ENCODE measurements at places on chromosomes 5 and 9. TPM values are rescaled to one million over a fixed set of nuclear protein-coding genes. Genes with fewer than 3 reads are reported as not detected.
A peak's percentile ranks its signal among the peaks of the same experiment; 100 is the strongest.

GRCh38 chr5:95808686-95809413, 13.7 kb downstream of the GLRX start:
- H3K4me1 ChIP-seq = peaks cover 33% of the 10 kb centered on the region
- no peaks in the 10 kb centered on the region for H3K27me3 ChIP-seq
- DNase-seq = peak; percentile 89
- peaks cover 10% of the 10 kb centered on the region for H3K36me3 ChIP-seq

GRCh38 chr9:1550636-1551035, 464.5 kb upstream of the SMARCA2 start:
- no peak for DNase-seq

- no peaks in the 10 kb centered on the region for H3K4me1 ChIP-seq
- DNase-seq = no peak
- no peak overlapping the region for H3K4me3 ChIP-seq
These were observed 241.2 kb downstream of the FAM114A2 start for GRCh38 chr5:153797484-153797883.

- H3K36me3 ChIP-seq = peaks cover 5% of the 10 kb centered on the region
- peak; percentile 96 for DNase-seq
- no peaks in the 10 kb centered on the region for H3K27me3 ChIP-seq
- H3K4me3 ChIP-seq = peak overlapping the region; percentile 8
- H3K27ac ChIP-seq = no peak overlapping the region
These were observed 78.5 kb upstream of the LRRTM2 start for GRCh38 chr5:138953387-138954256.

DNA sequence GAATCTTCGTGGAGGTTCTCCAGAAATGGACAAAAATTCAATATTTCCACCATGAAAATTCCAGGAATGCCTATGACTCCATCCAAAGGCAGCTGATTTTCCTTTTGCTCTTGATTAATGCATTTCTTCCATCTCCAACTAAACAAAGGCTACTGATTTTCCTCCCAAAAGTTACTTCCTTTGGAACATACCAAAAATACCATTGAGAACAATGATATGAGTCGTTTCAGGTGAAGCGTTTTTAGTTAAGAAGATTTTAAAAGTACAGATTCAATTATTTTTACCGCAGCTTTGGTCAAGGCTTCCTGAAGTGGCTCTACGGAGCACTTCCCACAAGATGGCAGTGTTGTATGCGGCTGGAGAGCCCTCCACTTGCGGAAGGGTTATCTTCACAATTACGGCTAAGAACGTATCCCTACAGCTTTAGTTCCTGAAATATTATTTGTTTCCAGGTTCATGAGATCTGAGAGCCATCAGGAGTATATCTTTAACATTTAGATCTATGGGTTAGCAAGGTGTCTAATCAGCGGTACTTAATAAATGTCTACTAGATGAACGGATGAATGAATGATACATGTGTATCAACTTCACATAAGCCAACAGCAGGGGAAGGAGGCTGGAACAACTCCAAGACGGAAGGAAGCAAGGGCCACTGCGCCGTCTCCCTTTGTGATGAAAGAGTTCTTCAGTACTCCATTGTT, 35.9 kb upstream of the ARSB start:
- no peak for DNase-seq
- H3K4me3 ChIP-seq = peak overlapping the region; percentile 63
- H3K36me3 ChIP-seq = no peaks in the 10 kb centered on the region
- peaks cover 25% of the 10 kb centered on the region for H3K4me1 ChIP-seq

- no peaks in the 10 kb centered on the region for H3K4me1 ChIP-seq
- H3K36me3 ChIP-seq = no peaks in the 10 kb centered on the region
- peak; percentile 32 for DNase-seq
- no peak overlapping the region for H3K27ac ChIP-seq
- H3K4me3 ChIP-seq = no peak overlapping the region
- H3K27me3 ChIP-seq = no peaks in the 10 kb centered on the region
These were observed 56.5 kb upstream of the ANGPTL2 start for GRCh38 chr9:127178686-127179632.

- no peaks in the 10 kb centered on the region for H3K4me1 ChIP-seq
- no peaks in the 10 kb centered on the region for H3K36me3 ChIP-seq
- no peak overlapping the region for H3K4me3 ChIP-seq
- H3K27ac ChIP-seq = no peak overlapping the region
- no peaks in the 10 kb centered on the region for H3K27me3 ChIP-seq
These were observed 152.7 kb downstream of the ADCY2 start for GRCh38 chr5:7548596-7548995.

DNA sequence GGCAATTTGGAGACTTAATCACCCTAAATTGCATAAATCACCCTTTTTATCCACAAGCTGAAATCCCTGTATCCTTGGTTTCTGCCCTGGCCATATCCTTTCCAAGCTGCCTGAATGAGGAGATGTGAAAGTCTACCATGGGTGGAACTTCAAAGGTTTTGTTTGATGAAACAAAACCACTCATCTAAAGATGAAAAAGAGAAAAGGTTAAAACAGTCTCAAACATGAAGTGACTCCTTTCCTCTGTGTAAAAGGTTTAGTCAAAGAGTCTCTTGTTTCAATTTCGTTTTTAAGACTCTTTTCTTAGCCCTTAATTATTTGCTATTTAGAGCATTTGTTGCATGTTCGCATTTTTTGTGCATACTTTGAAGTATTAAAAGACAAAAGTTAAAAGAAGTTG, 11.2 kb downstream of the SLC45A2 start:
- no peaks in the 10 kb centered on the region for H3K4me1 ChIP-seq
- H3K4me3 ChIP-seq = no peak overlapping the region
- H3K36me3 ChIP-seq = no peaks in the 10 kb centered on the region
- no peak overlapping the region for H3K27ac ChIP-seq
- DNase-seq = no peak

DNA sequence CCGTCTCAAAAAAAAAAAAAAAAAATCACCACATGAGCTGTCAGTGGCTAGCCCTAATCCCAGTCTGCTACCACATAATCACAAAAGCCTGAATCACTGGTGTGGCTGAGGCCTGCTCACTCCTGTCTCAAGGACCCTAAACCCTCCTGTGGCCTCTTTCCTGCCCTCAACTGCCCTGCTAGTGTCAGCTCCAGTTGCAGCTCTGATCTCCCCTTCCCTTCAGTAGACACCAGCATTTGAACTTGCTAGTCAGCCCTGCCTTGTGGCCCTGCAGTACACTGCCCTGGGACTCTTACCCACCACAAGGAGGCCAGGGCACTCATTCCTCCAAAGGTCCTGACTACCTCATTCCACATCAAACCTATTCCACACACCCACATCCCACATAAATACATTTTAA, 9.5 kb upstream of the P4HA2 start:
- no peaks in the 10 kb centered on the region for H3K27me3 ChIP-seq
- H3K4me1 ChIP-seq = peaks cover 12% of the 10 kb centered on the region
- H3K27ac ChIP-seq = peak overlapping the region; percentile 57
- H3K4me3 ChIP-seq = no peak overlapping the region

DNA sequence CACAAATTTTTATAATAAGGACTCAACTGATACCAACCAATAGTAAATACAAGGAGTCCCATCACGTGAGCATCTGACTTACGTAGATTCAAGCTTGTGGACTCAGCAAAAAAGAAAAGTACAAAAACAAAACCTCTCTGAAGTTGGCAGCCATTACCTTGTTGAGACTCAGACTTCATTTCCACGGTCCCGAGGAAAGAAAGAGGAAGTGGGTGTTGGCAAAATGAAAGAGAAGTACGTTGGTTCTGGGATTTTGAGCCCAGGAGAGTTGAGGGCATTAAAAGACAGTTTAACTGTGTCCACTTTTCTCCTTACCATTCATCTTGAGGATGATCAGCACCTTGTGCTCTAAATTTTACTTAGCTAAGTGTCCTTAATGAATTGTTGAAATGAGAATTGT, 26.7 kb downstream of the NCBP1 start:
- no peaks in the 10 kb centered on the region for H3K27me3 ChIP-seq
- H3K4me1 ChIP-seq = no peaks in the 10 kb centered on the region
- peaks cover 88% of the 10 kb centered on the region for H3K36me3 ChIP-seq
- H3K27ac ChIP-seq = no peak overlapping the region
- DNase-seq = no peak

DNA sequence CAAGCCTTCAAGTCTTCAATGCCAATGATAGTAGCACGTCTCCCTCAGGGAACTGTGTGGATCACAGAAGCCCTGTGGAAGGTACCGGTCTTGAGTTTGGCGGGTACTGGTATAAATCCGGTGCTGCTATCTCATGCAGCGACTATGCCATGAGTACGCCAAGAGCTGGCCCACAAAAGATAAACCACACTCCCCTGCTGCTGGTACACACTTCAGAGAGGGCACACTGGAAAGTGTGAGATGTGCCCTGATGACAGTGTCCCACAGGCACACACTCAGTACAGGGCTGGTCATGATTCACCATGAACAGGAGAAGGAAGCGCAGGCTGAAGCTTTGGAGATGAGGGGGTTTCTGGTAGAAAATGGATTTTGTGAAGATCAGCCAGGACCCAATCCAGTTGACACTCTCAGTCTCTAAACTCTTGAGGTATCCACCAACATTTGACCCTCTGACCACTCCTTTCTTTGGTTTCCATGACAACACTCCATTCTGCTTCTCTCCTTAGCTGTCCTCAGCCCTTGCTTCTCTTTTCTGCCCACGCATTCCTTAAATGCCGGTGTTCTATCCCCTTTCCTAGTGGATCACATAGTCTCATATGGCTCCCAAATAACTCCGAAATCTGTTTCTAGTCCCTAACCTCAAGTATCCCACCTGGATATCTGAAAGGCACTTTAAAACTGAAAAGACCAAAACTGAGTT, 5.1 kb downstream of the AMACR start:
- no peaks in the 10 kb centered on the region for H3K27me3 ChIP-seq
- H3K4me1 ChIP-seq = peaks cover 15% of the 10 kb centered on the region
- no peak overlapping the region for H3K27ac ChIP-seq

- no peaks in the 10 kb centered on the region for H3K4me1 ChIP-seq
- no peaks in the 10 kb centered on the region for H3K36me3 ChIP-seq
- no peaks in the 10 kb centered on the region for H3K27me3 ChIP-seq
- H3K4me3 ChIP-seq = no peak overlapping the region
- no peak for DNase-seq
These were observed 568.3 kb downstream of the CSNK1G3 start for GRCh38 chr5:124080256-124080655.

- H3K4me3 ChIP-seq = no peak overlapping the region
- no peaks in the 10 kb centered on the region for H3K27me3 ChIP-seq
- H3K36me3 ChIP-seq = peaks cover 4% of the 10 kb centered on the region
- DNase-seq = no peak
These were observed 63.4 kb downstream of the NR6A1 start for GRCh38 chr9:124707666-124708065.

DNA sequence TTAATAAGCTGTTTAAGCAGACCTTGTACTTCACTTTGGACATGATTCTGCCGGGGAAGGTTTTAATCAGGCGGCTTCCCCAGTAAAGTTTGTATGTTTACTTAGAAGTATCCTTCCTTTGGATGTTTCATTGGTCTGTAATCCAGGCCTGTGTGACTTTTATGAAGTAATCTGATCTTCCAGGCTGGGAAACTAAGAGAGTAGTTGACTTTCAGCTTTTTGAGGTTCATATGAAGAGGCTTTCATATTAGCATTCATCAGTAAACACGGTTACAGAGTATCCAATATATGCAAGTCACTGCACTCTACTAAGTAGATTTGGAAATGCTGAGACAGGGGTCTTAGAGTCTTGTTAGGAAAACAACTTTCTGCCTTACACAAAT, 1.1 kb downstream of the DNAJC21 start:
- peak overlapping the region; percentile 75 for H3K27ac ChIP-seq
- peak overlapping the region; percentile 96 for H3K4me3 ChIP-seq
- H3K4me1 ChIP-seq = peaks cover 11% of the 10 kb centered on the region

GRCh38 chr5:138305797-138306196, 25.8 kb downstream of the CDC25C start:
- H3K27me3 ChIP-seq = no peaks in the 10 kb centered on the region
- H3K4me3 ChIP-seq = no peak overlapping the region
- H3K4me1 ChIP-seq = no peaks in the 10 kb centered on the region
- DNase-seq = no peak

DNA sequence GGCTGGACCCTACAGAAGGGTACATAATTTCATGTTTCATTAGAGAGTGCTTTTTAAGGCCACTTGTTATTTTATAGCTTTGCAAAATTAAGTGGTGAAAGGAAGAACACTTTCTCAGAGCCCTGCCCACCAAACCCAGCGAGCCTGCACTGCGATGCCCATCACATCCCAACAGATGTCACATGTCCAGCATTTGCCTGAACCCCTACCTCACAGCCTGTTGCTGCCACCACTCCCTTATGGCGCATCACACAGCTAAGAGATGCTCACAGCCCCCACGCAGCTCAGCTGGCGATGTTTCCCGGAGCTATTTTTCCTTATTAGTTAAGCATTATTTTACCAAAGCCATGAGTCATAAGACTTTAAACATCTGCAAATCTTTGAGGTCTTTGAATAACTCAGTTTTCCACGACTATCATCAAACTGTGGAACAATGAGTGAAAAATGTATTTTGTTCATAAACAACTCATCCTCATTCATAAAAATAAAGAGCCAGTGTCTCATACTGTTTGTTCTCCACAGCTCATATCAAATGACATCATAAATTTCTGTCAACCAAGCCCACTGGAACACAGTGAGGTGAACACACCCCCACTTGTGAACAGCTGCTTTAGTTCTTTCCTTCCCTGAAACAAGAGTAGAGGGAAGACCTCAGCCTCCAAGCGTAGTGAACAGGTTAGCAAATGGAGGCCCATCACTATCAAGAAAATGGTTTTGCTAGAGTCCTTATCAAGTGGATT, 104.9 kb downstream of the SYK start:
- no peaks in the 10 kb centered on the region for H3K4me1 ChIP-seq
- no peak overlapping the region for H3K4me3 ChIP-seq
- H3K27me3 ChIP-seq = peaks cover 20% of the 10 kb centered on the region
- DNase-seq = no peak

DNA sequence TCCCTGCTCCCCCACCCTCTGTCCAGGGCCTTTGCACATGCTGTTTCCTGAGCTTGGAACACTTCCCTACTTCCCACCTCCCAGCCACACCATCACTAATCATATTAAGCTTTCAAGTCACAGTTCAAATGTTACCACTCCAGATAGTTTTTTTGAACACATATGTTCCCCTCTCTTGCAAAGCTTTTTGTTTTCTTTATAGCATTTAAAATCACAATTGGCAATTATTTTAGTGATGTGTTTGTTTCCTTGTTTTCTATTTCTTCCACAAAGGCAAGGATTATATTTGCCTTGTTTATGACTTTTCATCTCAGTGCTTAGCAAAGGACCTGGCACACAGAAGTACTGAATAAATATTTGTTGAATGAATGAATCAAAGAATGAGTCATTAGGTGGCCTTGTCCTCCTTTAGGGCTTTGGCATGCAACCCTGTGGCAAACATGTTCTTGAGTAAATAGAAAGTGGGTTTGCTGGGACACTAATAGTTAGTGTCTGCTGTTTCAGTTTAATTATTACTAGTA, 386.8 kb downstream of the FGF10 start:
- H3K27me3 ChIP-seq = no peaks in the 10 kb centered on the region
- H3K4me3 ChIP-seq = no peak overlapping the region
- no peak for DNase-seq

Gene IFNK
- total RNA-seq = not detected

Gene ZNF883
- total RNA-seq = 7.2 TPM

Gene MAMDC4
- total RNA-seq = 0.88 TPM

Gene PAEP
- total RNA-seq = not detected

Data from osteoblast (primary cell).